ENCODE measurements at places on chromosomes 3 and 15. TPM values are rescaled to one million over a fixed set of nuclear protein-coding genes. Genes with fewer than 3 reads are reported as not detected.

DNA sequence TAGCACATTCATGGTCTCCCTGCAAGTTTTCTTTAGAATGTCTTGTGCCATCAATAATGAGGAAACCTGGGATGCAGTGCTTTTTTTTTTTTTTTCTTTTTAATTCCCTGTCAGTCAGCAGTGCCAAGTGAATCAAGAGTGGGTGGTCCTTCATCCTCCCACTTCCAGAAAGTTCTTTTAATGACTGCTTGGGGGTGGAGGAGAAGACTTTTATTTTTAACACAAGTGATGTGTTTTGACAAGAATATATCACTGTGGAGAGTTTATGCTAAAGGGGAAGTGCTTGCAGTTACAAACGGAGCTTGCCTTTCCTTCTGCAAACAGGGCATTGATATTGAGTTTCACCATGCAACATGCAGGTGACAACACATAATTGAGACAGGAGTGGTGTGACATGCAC, 69.7 kb downstream of the CACNA2D3 start:
- no peak for DNase-seq
- H3K27me3 ChIP-seq: no peaks in the 10 kb centered on the region
- no peak overlapping the region for H3K27ac ChIP-seq
- H3K4me1 ChIP-seq: no peaks in the 10 kb centered on the region
- no peak overlapping the region for H3K4me3 ChIP-seq

DNA sequence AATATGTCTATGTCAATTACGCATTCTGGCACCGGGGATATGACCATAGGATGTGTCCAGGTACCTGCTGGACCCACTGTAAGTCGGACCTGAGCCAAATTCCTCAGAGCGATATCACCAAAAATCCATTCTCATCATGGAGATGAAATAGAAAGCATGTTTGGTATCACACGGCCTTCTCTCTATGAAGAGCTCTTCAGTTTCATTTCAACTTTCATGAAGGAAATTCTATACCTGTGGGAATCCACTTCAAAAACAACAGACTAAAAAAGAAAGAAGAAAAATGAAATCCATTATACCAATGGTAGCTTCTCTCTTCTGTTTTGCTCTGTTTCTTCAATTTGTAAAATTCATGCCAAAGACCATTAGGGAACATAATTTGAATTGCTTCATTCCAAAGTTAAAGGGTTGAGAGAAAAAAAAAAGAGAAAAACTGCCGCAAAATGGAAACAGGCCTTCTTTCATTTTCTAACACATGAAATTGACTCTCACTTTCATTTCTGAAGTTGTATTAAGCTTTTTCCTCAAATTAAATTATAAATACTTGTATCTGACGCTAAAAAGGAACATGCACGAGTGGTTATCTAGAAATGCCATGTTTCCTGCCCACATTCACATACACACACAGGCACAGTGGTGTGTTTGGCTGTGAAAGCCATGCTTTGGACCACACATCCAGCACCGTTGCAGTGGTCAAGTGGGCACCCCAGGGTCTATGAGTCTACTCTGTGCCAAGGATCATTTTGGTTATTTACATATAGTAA, 46.9 kb upstream of the DIPK2A start:
- peaks cover 6% of the 10 kb centered on the region for H3K4me1 ChIP-seq
- no peaks in the 10 kb centered on the region for H3K27me3 ChIP-seq
- no peaks in the 10 kb centered on the region for H3K36me3 ChIP-seq
- H3K4me3 ChIP-seq: no peak overlapping the region
- DNase-seq: no peak

DNA sequence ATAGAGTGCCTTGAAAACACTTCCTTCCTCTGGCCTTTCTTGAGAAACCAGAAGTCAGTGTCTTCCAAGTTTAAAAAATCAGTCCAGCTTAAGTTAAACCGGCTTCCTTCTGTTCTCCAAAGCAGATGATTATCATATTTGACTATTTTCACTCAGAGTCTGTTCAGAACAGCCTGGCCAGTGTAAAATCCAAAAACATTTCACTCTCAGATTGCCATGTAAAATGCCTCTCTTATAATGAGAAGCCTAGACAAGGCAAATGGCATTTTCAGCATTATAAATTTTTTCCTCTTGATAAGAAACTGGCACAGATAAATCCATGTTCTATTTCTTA, 193.5 kb downstream of the TNIK start:
- H3K4me1 ChIP-seq: peaks cover 6% of the 10 kb centered on the region
- H3K4me3 ChIP-seq: no peak overlapping the region
- no peak for DNase-seq
- H3K27me3 ChIP-seq: no peaks in the 10 kb centered on the region
- no peaks in the 10 kb centered on the region for H3K36me3 ChIP-seq

DNA sequence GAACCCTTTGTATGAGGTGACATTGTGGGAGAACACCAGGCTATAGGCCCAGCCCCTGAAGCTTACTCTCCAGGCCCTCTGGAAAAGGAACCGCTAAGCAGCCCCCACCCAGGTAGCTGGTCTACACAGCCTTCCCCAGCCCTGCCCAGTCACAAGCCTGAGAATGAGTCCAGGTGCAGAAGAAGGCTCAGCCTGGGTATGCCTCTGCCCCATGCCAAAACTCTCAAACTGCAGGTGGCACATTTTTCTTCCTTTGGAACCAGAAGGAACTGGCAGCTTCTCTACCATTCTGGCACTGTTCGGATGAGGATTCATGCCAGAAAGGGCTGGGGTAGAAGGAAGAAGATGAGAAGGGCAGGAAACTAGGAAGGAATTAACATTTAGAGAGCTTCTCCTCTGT, 23.7 kb upstream of the TBC1D21 start:
- DNase-seq: no peak
- H3K27me3 ChIP-seq: no peaks in the 10 kb centered on the region
- H3K36me3 ChIP-seq: no peaks in the 10 kb centered on the region
- no peaks in the 10 kb centered on the region for H3K4me1 ChIP-seq

DNA sequence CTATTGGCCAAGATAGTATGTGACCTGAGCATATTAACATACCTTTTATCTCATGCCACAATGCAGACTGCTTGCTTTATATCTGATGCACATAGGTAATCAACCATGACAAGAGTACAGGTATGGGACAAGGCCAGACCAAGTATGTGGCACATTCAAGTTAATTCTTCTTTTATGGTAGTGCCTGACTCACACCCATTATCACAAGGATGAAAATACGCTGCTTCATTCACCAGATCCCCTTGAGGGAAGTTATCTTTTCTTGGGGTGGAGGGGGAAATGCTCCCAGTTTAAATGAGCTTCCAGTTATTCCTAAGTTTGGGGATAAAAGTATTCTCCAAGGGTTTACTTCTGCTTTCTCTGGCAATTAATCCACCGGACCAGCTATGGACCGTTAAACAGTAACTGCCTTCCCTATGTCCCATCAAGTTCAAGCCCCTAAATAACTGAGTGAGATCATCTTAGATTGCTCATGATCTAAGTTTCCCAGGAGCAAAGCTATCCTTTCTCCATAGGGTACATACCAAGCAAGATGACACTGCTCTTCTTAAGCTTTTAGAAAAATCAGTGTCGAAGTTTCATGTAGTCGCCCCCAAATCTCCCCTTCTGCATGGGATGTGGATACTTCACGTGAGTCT, 1.9 kb downstream of the COL8A1 start:
- no peak overlapping the region for H3K27ac ChIP-seq
- no peaks in the 10 kb centered on the region for H3K36me3 ChIP-seq
- DNase-seq: no peak
- H3K27me3 ChIP-seq: peaks cover 40% of the 10 kb centered on the region
- H3K4me3 ChIP-seq: no peak overlapping the region
- H3K4me1 ChIP-seq: peaks cover 18% of the 10 kb centered on the region

DNA sequence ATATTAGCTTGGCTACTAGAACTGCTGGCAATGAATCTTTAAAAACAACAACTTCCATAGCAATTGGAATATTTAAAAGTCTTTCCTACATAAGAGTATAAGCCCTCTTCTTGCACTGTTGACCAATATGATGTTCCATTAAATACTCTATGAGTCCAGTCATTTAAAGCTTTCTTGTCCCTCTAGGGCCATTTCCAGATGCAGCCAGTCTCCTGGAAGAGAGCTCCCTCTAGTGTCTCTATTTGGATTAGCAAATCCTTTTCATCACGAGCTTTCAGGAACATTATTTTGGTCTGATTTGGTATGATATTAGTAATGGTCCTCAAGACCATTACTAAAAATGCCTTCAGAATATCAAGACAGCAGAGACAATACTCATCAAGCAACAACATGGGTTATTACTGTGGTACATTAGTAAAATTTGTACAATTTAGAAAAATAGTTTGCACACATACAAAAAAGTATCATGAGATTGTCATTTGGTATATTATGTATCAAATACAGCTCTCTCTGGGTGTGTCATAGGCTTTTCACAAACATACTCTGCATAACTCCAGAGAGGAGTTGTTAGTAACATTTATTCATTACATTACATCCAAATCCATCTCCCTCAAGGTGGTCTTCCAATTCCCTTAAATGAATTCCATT, 101.3 kb downstream of the DPH6 start:
- no peaks in the 10 kb centered on the region for H3K4me1 ChIP-seq
- H3K4me3 ChIP-seq: no peak overlapping the region
- H3K27me3 ChIP-seq: no peaks in the 10 kb centered on the region
- DNase-seq: no peak
- H3K36me3 ChIP-seq: no peaks in the 10 kb centered on the region

- no peak overlapping the region for H3K27ac ChIP-seq
- no peaks in the 10 kb centered on the region for H3K4me1 ChIP-seq
- no peaks in the 10 kb centered on the region for H3K27me3 ChIP-seq
- no peaks in the 10 kb centered on the region for H3K36me3 ChIP-seq
- DNase-seq: no peak
- H3K4me3 ChIP-seq: no peak overlapping the region
These were observed 258.6 kb upstream of the KCNMB2 start for GRCh38 chr3:178277605-178278004.

DNA sequence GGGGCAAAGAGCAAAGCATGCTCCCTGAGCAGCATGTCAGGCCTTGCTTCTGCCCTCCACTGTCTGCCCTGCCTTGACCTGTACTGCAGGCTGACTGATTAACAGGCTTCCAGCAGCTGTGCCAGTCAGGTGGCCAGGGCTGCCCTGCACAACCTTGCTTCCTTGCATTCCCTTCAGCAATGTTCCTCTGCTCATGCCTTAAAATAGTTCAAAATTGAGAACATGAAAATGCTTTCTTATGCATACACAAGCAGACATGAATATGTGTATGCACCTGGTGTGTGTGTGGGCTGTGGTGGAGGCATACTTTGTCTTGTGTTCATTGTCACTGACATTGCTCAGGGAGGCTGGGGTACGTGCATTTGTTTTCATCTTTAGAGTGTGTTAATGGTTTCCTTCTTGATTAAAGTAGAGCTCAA, 1.2 kb upstream of the SLC22A13 start:
- no peak overlapping the region for H3K27ac ChIP-seq
- no peaks in the 10 kb centered on the region for H3K27me3 ChIP-seq
- no peaks in the 10 kb centered on the region for H3K36me3 ChIP-seq
- peaks cover 17% of the 10 kb centered on the region for H3K4me1 ChIP-seq

DNA sequence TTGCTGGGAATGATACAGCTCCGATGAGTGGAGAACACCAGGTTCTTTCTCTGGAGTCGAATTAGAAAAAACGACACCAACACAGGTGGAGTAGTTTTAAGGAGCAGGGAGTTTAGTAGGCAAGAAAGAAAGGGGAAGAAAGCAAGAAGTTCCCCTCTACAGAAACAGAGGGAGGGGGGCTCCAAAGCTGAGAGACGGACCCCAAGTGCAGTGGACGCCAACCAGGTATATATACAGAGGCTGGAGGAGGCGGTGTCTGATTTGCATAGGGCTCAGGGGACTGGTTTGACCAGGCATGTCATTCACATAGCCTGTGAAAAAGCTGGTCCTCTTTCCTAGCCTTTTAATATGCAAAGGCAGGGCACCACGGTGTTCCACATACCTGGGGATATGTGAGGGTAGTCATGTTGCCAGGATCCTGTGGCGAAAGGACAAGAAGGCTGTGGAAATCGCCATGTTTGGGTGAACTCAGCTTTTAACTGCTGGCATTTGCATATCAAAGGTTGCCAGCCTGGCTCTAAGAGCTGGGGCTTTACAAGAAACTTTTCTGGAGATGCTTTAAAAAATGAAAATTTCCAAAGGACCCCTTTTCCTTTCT, 887.4 kb upstream of the EPHA6 start:
- no peak overlapping the region for H3K4me3 ChIP-seq
- no peak for DNase-seq
- H3K27me3 ChIP-seq: no peaks in the 10 kb centered on the region
- no peak overlapping the region for H3K27ac ChIP-seq
- H3K36me3 ChIP-seq: no peaks in the 10 kb centered on the region

- no peaks in the 10 kb centered on the region for H3K27me3 ChIP-seq
- H3K27ac ChIP-seq: no peak overlapping the region
- no peaks in the 10 kb centered on the region for H3K36me3 ChIP-seq
- peaks cover 11% of the 10 kb centered on the region for H3K4me1 ChIP-seq
- no peak overlapping the region for H3K4me3 ChIP-seq
These were observed 107.7 kb downstream of the TCF12 start for GRCh38 chr15:57026016-57026592.

GRCh38 chr15:101127506-101128076, 124.3 kb downstream of the CHSY1 start:
- no peak overlapping the region for H3K4me3 ChIP-seq
- peaks cover 27% of the 10 kb centered on the region for H3K4me1 ChIP-seq
- no peaks in the 10 kb centered on the region for H3K27me3 ChIP-seq
- H3K36me3 ChIP-seq: no peaks in the 10 kb centered on the region
- H3K27ac ChIP-seq: peak overlapping the region; percentile 84
- peak; percentile 88 for DNase-seq

DNA sequence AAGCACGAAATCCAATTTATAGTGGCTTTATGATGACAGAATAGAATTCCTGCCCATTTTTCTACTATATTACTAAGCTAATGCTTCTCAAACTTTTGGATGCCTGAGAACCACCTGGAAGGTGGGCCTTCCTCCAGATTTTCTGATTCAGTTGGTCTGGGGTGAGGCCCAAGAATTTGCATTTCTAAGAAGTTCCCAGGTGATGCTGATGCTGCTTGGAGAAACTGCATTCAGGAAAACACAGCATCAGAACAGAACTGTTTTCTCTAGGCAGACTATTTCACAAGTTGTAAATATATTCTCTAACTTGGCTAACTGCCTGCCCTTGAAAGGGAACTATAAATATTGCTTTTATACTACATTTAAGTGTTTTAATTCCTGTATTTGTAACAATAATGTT, 644.9 kb upstream of the DPPA4 start:
- H3K4me1 ChIP-seq: no peaks in the 10 kb centered on the region
- no peak overlapping the region for H3K27ac ChIP-seq
- H3K4me3 ChIP-seq: no peak overlapping the region
- no peaks in the 10 kb centered on the region for H3K36me3 ChIP-seq
- no peak for DNase-seq
- H3K27me3 ChIP-seq: no peaks in the 10 kb centered on the region

Gene RPS27L
- 48.8 TPM for total RNA-seq

Gene CSPG5
- 0.23 TPM for total RNA-seq

Gene RPLP1
- total RNA-seq: 1,406 TPM

Gene METTL6
- total RNA-seq: 15.9 TPM

Gene KLF15
- total RNA-seq: 0.57 TPM

Gene GCHFR
- 14.2 TPM for total RNA-seq

Gene IMPG2
- 0.46 TPM for total RNA-seq

Gene IQCH
- total RNA-seq: 2.3 TPM

Measured in spleen (tissue), 13 donors.